Ovary (tissue), 10 donors: ENCODE measurements at places on chromosomes 5 and 9.

DNA sequence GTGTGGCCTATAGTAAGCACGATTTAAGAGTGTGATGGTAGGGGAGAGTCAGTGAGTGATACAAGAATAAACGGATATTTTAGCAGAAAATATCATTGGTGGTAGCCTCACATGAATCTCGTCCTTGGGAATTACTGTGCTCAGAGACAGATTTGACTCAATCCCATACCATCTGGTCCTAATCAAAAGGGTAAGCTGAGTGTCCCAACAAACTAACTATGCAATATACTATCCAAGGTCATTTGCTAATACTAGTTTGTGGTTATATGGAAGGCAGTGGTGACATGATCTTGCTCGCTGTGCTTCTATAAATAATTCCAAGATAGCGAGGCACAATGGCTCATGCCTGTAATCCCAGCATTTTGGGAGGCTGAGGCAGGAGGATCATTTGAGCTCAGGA is 103.2 kb downstream of the TRPM6 start:
- DNase-seq, result no peak

DNA sequence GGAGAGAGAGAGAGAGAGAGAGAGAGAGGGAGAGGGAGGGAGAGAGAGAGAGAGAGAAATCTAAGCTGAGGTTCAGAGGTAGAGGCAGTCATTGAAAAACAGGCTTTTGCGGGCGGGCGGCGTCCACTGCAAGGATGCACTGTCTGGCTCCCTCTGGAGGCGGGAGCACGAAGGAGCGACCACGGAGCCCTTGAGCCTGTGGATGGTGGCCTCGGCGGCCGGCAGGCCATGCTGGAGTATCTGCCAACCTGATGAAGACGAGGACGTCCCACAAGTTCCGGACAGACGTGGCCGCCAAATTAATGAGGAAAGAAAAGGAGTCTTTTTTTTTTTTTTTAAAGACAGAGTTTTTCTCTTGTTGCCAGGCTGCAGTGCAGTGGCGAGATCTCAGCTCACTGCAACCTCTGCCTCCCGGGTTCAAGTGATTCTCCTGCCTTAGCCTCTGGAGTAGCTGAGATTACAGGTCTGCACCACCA is 2.2 kb upstream of the CCDC125 start:
- peak; percentile 83 for DNase-seq

- DNase-seq, result no peak
Observed at GRCh38 chr5:19866090-19866450, 121.9 kb downstream of the CDH18 start.

GRCh38 chr9:88236511-88237478 is 98.5 kb upstream of the SPATA31C2 start:
- peak; percentile 33 for DNase-seq

DNA sequence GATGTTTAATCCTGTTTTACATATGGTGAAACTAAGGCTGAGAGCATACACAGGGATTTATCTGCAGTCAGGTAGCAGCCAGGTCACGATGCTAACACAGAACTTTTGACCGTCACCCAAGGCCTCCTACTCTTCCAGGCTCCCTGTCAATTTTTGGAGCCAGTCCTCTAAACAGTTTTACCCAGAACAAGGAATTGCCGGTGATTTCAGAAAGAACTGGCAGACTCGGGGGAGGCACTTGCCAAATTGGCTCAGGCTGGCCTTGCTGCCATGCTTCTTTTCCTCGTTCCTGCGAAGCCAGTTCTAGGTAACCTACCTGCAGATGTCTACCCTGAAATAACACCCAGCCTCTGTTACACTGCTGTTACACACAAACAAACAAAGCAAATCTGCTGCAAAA is 21.2 kb downstream of the GRIA1 start:
- no peak for DNase-seq

GRCh38 chr5:175555168-175555785 is 76.9 kb downstream of the SFXN1 start:
- no peak for DNase-seq

DNA sequence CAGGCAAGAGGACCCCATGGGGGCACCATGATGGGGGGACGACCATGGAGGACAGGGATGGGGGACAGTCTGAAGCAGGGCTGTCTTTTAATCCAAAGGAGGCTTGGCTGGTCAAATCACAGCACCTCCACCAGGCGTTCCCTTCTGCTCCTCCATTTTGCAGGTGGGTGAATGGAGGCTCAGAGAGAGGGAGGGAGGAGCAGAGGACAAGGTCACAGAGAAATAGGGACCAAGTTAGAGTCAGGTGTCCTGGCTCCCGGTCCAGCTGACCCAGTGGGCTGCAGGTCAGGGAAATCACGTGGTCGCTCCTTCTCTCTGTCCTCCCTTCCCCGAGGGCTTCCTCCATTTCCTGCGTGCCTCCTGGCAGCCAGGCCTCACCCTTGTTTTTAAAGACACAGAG is 156.4 kb upstream of the SMIM23 start:
- no peak for DNase-seq

DNA sequence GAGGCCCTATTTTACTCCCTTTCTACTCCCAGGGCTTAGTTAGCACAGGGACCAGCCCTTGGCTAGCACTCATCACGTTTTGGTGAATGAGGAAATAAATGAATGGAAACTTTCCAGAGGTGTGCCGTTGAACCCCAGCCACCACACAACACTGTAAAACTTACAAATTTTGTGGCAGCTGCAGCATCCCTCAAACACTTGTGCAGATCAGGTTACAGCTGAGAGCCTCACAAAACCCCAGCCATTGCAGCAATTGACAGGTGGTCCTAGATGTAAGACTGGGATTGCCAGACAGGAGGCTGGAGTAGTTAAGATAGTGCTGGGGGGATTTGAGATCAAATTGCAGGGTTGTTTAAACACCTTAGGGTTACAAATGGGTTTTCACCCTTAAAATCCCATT is 482.2 kb upstream of the KIF2A start:
- no peak for DNase-seq

DNA sequence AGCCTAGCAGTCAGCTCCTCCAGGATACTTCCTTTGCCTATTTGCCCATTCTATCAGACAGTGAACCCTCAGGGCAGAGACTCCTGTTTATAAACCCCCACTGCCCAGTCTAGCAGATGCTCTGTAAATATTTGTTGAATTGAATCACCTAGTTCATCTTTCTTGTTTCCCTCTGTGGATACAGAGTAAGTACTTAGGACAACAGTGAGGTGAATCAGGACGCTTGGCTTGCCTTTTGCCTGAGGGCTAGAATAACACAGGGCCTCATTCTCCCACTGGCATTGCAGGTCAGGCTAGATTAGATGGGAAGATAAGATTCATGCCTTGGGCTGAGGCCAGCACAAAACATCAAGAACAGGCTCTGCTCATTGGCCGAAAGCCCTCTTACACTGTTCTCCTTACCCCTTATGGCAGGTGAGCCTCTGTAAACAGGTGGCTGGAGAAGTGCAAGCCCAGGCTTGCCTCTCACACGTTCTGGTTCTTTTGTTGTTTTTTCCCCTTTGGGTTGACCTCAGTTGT is 22.2 kb downstream of the TNFSF8 start:
- DNase-seq, result no peak

GRCh38 chr9:36486933-36487481 is 85.7 kb upstream of the MELK start:
- peak; percentile 76 for DNase-seq

GRCh38 chr5:159362220-159362619 is 31.9 kb upstream of the IL12B start:
- DNase-seq, result no peak

DNA sequence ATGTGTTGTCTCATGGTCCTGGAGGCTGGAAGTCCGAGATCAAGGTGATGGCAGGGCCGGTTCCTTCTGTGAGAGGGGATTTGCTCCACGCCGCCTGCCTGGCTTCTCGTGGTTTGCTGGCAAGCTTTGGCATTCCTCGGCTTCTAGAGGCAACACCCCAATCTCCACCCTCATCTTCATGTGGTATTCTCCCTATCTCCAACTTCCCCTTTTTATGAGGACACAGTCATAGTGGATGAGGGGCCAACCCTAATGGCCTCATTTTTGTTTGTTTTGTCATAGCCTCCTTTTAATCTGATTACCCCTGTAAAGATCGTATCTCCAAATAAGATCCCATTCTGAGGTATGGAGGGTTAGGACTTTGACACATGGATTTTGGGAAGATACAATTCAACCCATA is 41.7 kb upstream of the CLK4 start:
- no peak for DNase-seq

DNA sequence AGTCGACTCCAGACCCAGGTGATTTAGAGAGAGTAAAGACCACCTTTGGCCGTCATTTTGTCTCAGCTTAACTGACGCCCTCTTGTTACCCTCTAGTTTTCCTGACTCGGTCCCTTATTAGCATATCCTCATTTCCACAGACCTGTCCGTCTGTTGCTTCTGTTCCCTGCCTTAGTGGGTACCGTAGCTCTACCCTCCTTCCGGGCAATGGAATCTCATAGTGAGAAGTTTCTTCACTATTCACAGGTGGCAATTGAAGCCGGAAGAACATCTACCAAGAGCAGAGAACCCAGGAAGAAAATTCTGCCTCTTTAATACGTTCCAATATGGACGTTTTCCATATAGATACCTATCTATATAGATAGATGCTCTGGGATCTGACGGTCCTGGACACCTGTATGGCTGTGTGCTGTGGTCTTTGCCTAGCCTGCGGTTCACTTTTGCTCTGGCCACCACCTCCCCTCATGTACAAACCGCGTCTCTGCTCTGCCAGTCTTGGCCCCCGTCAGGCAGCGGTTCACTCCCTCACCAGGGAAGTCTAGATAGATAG is 652 bp upstream of the TMEM161B start:
- DNase-seq, result no peak

- no peak for DNase-seq
Observed at GRCh38 chr5:68711293-68712200, 382.3 kb upstream of the SLC30A5 start.

DNA sequence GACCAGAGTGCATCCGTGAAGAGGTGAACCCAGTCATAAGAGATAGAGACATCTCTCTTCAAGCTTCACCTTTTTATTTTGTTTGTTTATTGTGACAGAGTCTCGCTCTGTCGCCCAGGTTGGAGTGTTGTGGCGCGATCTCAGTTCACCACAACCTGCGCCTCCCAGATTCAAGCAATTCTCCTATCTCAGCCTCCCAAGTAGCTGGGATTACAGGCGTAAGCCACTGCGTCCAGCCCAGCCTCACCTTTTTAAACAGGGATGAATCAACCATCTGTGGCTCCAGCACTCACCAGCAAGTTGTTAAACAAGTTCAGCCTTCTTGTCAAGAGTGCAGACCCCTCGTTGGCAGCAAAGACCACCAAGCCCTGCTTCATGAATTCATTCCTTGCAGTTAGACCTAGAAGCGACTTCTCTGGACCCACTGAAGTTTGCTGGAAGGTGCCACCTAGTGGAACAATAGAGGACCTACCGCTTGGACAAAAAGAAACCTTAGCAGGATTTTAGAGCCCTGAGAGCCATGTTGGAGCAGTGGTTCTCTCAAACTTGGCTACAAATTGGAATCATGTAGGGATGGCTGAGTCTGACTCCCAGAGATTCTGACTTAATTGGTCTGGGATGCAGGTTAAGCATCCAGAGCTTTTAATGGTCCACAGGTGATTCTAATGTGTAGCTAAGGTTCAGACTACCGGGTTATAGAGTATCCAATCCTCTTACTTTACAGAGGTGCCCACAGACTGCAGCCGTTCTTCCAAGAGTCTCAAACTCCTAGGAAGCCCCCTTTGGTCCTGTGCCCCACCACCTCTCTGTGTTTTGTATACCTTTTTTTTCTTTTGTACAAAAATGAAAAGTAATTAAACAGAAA is 10.5 kb upstream of the GALNT10 start:
- no peak for DNase-seq

DNA sequence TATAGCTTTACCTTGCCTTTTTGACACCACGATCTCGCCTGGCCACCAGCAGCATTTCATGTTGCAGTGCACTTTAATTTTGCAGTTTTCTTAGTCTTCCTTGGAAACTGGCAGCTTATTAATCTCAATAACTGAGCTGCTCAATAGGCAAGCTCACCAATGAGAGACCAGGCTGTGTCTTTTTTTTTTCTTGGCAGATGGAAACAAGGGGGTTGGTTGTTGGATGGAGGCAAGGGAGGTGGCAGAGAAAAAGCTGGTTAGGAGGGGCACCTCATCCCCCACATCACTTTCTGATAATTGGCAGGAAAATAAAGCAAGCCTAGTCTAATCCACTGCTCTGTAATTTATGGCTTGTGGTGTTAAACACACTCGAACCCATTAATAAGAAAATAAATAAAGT is 324.5 kb upstream of the WWC1 start:
- DNase-seq, result no peak

DNA sequence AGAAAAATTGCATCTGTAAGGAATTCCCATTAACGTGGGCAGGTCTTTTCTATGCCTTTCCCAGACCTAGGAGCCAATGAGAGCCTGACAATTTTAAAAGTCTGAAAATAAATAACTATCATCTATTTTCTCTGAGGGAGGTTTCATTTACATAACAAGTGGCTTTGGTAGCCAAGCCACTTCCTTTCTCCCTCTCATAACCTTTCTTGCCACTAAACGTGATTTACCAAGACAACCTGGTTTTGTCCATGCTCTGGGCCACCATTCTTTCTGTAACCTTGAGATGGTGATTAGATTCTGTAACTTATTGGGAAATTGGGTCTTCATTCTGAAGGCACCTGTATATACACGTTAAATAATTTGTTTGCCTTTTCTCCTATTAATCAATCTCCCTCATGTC is 1046.9 kb downstream of the CDH12 start:
- DNase-seq, result no peak

- no peak for DNase-seq
Observed at GRCh38 chr9:32142074-32142473, 242.4 kb upstream of the ACO1 start.

DNA sequence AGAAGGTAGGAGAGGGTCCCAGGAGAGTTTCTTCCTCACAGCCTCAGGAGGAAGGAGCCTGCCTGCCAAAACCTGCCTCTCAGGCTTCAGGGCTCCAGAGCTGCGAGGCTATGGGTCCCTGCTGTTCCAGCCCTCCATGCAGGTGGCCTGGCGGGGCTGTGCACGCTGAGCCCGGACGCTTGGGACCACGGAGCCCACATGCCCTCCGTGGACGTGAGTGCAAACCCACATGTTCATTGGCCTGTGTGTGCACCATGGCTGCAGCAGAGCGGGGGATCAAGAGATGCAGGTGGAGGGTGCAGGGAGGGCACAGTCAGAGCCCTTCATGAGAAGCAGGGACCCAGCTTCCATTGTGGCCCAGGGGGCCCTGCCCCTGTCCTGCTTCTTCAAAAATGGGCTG is 287.3 kb downstream of the IRX2 start:
- DNase-seq, result no peak

GRCh38 chr5:53030893-53031292 is 41.7 kb downstream of the ITGA2 start:
- DNase-seq, result no peak
